Stimulated activated CD8-positive, alpha-beta memory T cell treated with anti-CD3 and anti-CD28 coated beads, Interleukin-2, amount 100 ng/mL, for 48 hours (primary cell): ENCODE measurements at places on chromosomes 2 and 18.

- no peak for DNase-seq
Observed at GRCh38 chr18:48375150-48375800, 33.9 kb downstream of the ZBTB7C start.

DNA sequence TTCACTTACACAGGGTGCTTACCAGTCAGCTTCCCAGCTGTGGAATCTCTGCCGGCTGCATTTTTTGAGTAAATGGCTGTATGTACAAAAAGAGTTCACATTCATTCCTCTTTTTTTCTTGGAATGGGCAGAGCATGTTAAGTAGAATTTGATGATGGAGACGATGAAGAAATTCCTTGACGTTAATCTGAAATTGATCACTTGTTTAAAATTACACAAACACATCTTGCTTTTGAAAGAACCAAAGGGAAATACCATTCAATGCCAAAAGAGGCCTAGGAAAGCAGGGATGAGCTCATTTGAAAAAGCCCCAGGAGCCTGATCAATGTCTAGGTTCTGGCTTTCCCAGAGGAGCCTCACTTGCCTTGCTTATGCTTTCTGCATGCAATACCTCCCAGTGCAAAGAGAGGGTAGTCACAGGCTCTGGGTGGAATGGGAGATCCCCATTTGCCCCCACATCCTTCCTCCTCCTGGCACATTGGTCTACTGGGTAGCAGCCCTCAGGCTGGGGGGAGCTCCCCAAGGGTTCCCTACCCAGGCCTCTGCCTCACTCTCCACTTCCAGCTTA is 12.3 kb upstream of the SMAD7 start:
- no peak for DNase-seq

DNA sequence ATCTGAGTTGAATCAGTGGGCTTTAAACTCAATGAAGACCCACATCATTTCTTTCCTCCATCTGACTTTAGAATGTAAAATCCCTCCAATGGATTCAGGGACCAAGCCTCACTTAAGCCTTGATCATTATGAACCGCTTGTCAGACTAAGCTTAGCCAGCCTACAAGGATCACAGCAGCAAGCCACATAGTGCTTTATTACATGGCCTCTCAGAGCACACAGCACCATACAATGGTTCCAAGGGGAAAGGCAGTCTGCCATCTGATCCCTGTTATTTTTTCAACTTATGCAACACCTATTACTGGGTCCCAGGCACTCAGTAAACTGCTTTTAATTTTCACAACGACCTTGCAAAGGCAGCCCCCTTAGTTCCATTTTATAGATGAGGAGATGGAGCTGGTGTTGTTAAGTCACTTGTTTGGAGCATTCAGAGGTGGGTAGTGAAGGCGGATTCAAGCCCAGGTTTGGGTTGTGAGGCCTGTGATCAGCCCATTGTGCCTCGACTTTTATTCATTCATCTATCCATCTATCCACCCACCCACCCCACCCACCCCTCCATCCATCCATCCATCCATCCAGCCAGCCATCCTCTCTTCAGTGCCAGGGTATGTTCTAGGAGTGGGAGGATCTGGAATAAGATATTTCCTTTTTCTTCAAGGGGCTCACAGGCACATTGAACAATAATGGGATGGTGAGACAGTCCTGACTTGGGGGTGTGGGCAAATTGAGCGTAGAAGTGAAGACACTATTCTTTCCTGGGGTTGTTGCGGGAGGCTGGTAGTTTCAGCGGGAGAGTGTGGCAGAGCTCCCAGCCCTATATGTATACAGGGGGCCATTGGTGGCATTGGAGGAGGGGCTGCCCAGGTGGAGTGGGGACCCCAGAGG is 141.2 kb downstream of the MYCN start:
- no peak for DNase-seq

DNA sequence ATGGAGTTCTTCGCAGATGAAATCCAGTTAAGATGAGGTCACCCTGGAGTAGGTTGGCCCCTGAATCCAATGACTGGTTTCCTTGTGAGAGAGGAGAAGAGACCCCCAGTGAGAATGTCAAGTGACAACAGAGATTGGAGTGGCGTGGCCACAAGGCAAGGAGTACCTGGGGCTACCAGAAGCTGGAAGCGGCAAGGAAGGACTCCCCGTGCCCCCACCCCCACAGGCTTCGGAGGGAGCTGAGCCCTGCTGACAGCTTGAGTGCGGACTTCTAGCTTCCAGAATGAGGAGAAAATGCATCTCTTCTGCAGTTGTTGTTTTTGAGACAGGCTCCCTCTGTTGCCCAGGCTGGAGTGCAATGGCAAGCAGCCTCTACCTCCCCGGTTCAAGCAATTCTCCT is 78.0 kb upstream of the HPCAL1 start:
- DNase-seq = no peak

DNA sequence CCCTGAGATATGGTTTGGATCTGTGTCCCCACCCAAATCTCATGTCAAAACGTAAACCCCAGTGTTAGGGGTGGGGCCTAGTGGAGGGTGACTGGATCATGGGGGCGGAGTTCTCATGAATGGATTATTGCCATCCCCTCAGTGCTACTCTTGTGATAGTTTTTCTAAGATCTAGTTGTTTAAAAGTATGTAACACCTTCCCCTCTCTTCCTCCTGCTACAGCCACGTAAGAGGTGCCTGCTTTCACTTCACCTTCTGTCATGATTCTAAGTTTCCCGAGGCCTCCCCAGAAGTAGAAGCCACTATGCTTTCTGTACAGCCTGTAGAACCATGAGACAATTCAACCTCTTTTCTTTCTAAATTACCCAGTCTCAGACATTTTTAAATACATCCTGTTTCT is 16.9 kb downstream of the PUM2 start:
- no peak for DNase-seq

DNA sequence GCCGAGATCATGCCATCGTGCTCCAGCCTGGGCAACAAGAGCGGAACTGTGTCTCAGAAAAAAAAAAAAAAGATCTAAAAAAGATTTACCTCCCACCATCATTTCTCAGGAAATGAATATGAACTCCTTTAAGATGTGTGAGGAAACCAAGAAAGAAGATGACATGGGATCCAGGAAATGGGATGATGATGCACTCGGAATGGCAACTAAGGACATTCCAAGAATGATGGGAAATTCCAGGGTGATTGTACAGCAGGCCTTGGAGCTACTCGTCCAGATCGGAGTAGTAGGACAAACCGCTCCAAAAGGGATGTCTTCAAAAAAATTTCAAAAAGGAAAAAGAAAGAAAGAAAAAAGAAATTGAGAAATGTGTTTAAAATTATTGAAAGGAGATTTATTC is 84.9 kb upstream of the PMAIP1 start:
- DNase-seq = no peak

DNA sequence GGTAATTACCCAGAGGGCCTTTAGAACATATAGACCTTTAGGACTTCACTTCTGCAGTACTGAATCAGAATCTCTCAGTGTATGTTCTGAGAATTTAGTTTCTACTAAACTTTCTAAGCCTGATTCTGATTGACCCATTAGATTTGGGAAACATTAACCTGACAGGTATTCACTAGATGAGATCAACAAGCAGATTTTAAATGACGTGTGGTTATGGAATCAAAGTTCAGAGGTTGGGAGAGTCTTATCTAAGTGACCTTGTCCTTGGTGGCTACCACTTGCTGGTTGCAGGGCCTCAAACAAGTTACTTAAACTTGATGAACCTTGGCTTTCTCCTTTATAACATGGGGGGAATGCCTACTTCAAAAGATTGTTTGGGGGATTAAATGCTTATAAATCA is 198.7 kb downstream of the PDE11A start:
- DNase-seq = no peak

DNA sequence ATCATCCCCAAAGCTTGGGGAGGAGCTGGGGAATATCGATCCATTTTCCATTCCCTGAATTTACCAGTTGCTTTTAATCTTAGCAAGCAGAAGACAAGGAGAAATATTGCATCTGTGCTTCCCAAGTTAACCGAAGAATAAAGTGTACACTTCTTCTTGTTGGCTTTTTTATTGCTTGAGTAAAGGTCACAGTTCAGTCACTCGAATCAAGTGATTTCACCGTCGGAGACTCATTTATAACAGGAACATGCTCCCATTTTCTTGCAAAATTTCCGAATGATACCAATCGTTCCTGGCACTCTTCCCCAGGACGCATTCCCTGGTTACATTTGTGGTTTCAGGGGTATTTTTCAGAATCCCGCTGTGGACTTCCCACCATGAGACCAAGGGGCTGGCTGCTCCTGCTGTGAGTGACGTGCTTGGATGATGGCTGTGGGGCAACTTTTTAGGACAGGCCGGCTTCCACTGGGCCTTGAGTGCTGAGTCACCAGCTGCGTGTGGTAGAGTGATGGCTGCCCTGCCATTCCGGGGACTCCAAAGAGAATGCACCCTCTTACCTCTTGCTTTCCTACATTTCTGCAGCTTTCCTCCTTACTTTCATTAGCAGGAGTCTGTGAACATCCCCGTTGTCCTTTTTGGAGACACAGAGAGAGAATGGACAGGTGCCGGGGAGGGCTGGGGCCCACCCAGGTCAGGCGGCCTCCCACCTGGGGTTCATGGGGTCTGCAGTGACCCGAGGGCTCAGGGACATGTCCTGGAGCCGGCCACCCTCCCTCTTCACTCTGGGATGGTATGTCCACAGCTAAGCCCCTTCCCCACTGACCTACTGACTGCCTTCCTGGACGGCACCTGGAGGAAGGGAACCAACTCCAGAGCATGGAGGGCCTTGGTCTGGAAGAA is 60.7 kb upstream of the HDAC4 start:
- DNase-seq = no peak

DNA sequence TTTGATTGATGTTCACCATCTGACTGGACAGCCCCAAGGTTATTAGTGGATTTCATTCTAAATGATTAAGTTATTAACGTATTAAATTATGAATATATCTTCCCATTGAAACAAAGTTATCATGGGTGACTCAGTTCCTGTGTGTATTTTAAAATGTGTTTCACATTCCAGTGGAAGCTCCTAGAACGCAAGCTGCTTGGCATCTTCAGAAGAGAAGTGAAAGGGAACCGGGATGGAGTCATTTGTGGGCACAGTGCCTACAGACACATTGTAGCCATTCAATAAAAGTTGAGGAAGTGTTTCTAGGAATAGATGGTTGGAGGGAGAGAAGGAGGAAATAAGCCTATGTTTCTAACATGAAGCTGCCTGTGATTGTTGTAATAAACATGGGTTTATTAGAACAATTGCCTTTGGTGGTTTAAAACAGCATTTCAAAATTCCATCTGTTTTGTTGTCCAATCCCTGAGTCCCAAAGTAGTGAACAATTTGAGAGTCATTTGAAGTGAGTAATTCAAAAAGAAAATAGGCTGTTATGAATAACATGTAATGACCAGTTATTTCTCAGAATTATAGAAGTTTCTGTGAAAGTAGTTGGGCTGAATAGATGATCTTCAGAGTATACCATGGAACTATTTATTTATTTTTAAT is 143.5 kb downstream of the PKP4 start:
- DNase-seq = no peak

DNA sequence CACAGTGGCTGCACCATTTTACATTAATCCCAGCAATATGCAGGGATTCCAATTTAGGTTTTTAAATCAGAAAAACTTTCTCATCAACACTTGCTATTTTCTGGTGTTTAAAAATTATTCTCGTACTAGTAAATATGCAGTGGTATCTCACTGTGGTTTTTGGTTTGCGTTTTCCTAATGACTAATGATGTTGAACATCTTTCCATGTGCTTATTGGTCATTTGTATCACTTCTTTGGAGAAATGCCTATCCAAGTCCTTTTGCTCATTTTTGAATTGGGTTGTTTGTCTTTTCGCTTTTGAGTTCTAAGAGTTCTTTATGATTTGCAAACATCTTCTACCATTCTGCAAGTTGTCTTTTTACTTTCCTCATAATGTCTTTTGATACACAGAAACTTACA is 62.1 kb upstream of the TCF7L1 start:
- no peak for DNase-seq

- DNase-seq = no peak
Observed at GRCh38 chr2:108263401-108263800, 23.6 kb downstream of the SULT1C3 start.

GRCh38 chr2:155825876-155826275 is 506.6 kb downstream of the NR4A2 start:
- no peak for DNase-seq

DNA sequence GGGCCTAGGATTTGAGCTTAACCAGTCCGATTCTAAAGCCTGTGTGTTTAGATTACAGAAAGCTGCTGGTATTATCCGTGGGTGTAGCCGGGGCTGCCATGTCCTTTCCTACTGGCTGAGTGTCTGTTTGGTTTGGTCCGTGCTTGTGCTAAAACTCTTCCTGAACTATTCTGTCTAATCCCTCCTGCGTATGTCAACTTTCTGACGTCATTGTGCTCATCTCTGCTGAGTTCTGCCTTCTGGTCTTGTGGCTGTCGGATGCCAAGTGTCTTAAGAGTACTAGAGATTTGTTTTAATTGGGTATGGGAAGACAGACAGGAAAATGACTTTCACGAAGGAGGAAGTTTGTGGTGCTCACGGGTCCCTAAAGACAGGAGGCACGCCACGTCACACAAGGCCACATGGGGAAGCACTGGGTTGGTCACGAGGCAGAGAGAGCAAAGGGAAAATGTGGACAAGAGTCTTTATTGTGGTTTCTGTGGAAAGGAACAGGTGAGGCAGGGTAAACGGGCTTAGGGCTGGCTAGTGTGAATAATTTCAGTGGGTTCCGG is 31.8 kb upstream of the NTSR2 start:
- DNase-seq = no peak

GRCh38 chr18:58580078-58580477 is 48.8 kb downstream of the ALPK2 start:
- no peak for DNase-seq

GRCh38 chr2:27959496-27959895 is 69.0 kb downstream of the BABAM2 start:
- DNase-seq = no peak
